Non-pigmented ciliary epithelial cell (primary cell): ENCODE measurements at places on chromosomes 13 and 19.

- no peak for DNase-seq
These were observed 99.0 kb upstream of the HTR2A start for GRCh38 chr13:46995874-46996273.

GRCh38 chr13:41558781-41559560 is 101.6 kb downstream of the RGCC start:
- no peak for DNase-seq

DNA sequence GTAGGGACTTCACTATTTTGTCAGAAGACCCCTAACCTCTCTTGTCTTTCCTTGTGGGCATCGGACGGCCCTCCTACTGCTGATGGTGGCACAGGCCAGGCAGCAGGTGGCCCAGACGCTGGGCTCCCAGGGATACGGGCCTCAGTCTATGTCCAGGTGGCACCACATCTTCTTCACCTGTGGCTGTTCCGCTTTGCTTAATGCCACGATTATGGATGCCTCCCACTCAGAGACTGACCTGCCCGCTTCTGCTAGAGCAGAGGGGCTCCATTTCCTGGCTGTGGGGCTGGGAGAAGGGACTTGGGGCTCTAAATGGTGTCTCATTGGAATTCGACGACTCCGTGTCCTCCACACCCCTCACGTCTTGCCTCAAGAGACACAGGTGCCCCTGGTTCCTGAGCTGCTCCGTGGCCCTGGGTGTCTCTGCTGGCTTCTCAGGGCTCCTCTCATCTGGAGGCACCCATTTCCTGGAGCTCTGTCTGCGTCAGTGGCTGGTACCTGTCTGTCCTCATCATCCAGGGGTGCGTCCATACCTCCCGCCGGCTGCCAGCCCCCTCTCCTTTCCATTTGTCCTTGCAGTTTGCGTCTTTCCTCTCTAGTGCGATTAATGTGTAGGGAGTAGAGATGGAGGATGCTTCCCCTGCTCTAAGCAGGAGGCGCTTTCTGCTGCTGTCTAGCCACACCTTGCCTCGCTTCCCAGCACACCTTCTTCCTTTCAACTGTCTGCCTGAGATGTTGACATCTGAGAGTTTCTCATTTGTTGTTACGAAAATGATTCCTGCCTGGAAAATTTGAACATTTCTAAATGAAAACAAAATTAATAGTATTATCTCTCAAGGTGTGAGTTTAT is 63.4 kb downstream of the TEX29 start:
- DNase-seq, result no peak

GRCh38 chr13:53623146-53623545 is 594.5 kb downstream of the OLFM4 start:
- no peak for DNase-seq

DNA sequence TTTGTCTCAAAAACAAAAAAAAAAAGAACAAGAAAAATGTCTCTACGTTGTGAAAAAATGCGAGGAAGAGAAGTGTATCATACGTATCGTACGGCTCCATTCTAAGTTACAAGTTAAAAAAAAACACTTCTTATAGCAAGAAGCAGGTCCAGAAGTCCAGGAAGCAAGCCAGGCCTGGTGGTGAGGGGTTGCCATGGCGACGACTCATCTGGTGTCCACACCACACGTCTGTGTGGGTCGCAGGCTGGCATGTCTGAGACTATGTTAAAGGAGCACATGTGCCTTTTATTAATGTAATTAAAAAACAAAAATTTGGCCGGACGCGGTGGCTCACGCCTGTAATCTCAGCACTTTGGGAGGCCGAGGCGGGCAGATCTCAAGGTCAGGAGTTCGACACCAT is 5.9 kb downstream of the MED16 start:
- no peak for DNase-seq

- DNase-seq, result no peak
These were observed 62.9 kb downstream of the CHST8 start for GRCh38 chr19:33684538-33685232.

GRCh38 chr19:43628646-43629326 is 9.4 kb upstream of the ZNF428 start:
- no peak for DNase-seq

GRCh38 chr19:18029617-18030338 is 21.8 kb downstream of the ARRDC2 start:
- no peak for DNase-seq

- DNase-seq, result no peak
These were observed 733.9 kb upstream of the ARGLU1 start for GRCh38 chr13:107301724-107302374.

GRCh38 chr13:27055526-27055925 is 116.1 kb downstream of the USP12 start:
- no peak for DNase-seq

DNA sequence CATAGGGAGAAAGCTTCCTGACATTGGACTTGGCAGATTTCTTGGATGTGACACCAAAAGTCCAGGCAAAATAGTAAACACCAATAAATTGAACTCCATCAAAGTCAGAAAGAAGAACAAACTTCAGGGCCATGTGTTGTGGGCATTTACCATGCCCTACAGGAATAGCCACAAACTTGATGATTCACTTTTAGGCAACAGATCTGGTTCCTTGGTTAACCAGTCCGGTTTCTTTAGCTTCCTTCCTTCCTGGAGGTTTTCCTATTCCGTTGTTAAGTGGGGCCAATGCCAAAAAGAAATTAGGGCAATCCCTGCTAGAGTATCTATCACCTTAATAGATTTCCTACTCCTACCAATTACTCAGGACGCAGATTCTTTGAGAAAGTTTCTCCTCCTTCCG is 25.2 kb downstream of the IGFL1 start:
- no peak for DNase-seq

- DNase-seq, result no peak
These were observed 13.2 kb downstream of the GATAD2A start for GRCh38 chr19:19418555-19419260.

GRCh38 chr13:113049981-113050380 is 55.6 kb upstream of the F7 start:
- DNase-seq, result no peak

- DNase-seq, result no peak
These were observed 26.8 kb upstream of the MED4 start for GRCh38 chr13:48121733-48122132.

- no peak for DNase-seq
These were observed 88.8 kb downstream of the MBNL2 start for GRCh38 chr13:97310809-97311436.

GRCh38 chr13:66951426-66951825 is 278.7 kb downstream of the PCDH9 start:
- DNase-seq, result no peak

GRCh38 chr13:23707674-23708073 is 137.5 kb downstream of the TNFRSF19 start:
- no peak for DNase-seq

GRCh38 chr19:49986354-49986753 is 25.4 kb upstream of the SIGLEC11 start:
- no peak for DNase-seq

- no peak for DNase-seq
These were observed 8.1 kb downstream of the KRI1 start for GRCh38 chr19:10557603-10558197.

DNA sequence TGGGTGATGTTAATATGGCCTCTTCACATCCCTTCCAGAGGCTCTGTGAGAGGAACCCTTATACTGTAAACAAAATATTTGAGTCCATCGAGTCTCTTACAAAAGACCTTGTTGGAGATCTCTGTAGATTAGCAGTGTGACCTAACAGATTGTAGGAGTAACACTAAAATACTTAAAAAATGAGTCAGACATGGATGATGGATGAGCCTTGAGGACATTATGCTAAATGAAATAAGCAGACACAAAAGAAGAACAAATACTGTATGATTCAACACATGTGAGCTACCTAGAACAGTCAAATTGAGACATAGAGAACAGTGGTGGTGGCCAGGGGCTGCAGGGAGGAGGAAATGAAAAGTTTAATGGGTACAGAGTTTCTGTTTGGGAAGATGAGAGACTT is 152.2 kb upstream of the UBL3 start:
- peak; percentile 49 for DNase-seq

- DNase-seq, result no peak
These were observed 72.5 kb upstream of the MTIF3 start for GRCh38 chr13:27522847-27523246.

- DNase-seq, result no peak
These were observed 26.8 kb downstream of the AP1M1 start for GRCh38 chr19:16224293-16225045.

GRCh38 chr13:25462301-25463125 is 90.7 kb downstream of the ATP8A2 start:
- no peak for DNase-seq

DNA sequence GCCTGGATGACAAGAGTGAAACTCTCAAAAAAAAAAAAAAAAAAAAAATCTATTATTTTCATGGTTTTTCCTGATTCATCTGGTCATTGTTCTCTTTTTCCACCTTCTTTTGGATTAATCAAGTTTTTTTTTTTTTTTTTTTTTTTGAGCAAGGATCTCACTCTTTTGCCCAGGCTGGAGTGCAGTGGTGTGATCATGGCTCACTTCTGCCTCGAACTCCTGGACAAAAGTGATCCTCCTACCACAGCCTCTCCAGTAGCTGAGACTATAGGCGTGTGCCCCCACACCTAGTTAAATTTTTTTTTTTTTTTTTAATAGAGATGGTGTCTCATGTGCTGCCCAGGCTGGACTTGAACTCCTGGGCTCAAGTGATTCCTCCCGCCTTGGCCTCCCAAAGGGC is 27.7 kb downstream of the BLOC1S3 start:
- no peak for DNase-seq

GRCh38 chr13:86882107-86882506 is 789.1 kb upstream of the SLITRK5 start:
- DNase-seq, result no peak

- DNase-seq, result no peak
These were observed 2.3 kb downstream of the TULP2 start for GRCh38 chr19:48896191-48896720.

- DNase-seq, result no peak
These were observed 1370.7 kb upstream of the ATXN8OS start for GRCh38 chr13:68736961-68737360.

GRCh38 chr13:113904411-113904810 is 40.5 kb upstream of the GAS6 start:
- no peak for DNase-seq

GRCh38 chr13:46071590-46072249 is 19.2 kb upstream of the ZC3H13 start:
- no peak for DNase-seq

DNA sequence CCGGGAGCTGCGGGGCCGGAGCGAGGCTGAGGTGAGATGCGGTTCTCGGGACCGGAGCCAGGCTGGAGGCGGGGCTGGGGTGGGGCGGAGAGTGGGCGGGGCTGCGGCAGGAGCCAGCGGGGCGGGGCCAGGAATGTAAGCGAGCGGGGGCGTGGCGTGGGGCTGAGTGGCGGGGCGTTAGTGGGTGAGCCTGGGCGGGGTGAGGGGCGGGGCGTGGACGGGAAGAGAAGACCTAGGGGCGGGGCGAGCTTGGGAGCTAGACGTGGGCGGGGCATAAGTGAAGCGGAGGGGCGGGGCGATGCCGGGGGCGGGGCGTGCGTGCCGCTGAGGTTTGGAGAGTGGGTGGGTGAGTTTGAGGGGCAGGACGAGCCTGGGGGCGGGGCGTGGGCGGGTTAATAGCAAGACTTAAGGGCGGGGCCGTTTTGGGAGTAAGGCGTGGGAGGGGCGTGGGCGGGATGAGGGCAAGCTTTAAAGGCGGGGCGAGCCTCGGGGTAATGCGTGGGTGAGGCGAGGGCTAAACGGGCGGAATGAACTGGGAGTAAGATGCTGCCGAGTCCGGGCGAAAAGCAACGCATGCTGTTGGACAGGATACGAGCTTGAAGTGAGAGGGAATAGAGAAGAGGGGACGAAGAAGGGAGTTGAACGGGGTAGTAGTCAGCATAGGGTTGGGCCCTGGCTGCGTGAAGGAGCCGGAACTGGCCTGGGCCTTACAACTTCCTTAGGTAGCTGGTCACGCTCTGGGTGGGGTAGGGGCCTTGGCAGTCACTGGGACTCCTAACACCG is 572 bp downstream of the SNAPC2 start:
- peak; percentile 78 for DNase-seq

- DNase-seq, result no peak
These were observed 460.0 kb downstream of the COG6 start for GRCh38 chr13:40115426-40115825.

- no peak for DNase-seq
These were observed 297.3 kb downstream of the ZNF536 start for GRCh38 chr19:30669329-30670010.

DNA sequence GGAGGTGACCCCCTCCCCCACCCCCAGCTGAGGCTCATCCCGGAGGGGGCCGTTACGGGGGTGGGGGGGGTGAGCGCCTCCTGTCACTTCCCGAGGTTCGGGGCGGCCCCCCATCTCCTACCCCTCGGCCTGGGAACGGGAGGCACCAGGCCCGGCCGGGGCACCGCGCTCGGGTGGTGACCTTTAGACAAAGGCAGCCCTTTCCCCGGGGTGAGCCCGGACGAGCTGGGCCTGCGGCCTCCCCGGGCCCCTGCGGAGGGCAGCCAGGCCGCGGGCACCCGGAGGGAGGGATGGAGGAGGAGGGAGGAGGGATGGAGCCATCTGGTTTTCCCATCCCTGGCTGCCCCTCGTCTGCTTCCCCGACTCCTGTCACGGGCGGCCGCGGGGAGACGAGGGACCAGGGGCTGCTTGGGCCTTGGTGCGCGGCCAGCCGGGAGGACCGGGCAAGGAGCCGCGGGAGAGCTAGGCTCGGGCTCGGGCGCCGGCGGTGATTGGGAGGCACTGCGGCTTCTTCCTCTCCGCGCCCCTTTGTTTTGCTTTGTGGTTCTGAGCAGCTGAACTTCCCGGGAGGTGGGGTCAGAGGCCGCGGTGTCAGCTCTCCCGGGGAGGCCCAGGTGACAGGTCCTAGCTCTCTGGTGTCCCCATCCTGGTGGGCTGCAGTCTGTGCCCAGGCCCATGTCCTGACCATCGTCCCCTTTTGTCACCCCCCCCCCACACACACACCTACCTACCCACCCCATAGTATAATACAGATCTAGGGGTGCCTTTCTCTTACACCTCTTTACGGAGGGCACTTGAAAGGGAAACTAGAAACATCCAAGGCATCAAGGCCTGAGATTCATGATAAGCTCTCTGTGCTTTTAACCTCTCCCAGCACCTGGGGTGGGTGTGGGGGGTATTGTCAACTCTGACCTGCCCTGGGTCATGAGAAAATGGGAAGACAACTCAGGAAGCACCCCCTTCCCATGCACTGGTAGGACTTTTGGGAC is 1.3 kb downstream of the BICRA start:
- DNase-seq, result no peak

- no peak for DNase-seq
These were observed 17.5 kb downstream of the KLF2 start for GRCh38 chr19:16342002-16342715.

DNA sequence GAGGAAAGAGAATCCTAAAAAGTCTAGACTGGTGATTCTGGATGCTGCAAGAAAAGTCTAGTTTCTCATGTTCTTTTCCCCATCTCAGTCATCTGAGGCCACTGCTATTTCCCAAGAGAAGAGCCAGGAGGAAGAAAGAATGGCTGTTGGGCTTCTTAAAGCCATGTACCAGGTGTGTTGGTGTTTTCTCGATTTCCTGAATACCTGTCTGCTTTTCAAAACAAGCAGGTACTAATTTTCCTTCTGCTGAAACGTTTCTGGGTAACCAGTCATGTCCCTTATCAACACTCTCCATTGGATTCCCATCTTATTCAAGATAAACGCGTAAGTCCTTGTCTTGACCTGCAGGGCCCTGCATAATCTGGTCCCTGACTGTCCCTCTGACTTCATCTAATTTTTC is 1.1 kb downstream of the ZNF570 start:
- DNase-seq, result no peak
